ENCODE measurements at places on chromosomes 4 and X.
A peak's percentile ranks its signal among the peaks of the same experiment; 100 is the strongest.

DNA sequence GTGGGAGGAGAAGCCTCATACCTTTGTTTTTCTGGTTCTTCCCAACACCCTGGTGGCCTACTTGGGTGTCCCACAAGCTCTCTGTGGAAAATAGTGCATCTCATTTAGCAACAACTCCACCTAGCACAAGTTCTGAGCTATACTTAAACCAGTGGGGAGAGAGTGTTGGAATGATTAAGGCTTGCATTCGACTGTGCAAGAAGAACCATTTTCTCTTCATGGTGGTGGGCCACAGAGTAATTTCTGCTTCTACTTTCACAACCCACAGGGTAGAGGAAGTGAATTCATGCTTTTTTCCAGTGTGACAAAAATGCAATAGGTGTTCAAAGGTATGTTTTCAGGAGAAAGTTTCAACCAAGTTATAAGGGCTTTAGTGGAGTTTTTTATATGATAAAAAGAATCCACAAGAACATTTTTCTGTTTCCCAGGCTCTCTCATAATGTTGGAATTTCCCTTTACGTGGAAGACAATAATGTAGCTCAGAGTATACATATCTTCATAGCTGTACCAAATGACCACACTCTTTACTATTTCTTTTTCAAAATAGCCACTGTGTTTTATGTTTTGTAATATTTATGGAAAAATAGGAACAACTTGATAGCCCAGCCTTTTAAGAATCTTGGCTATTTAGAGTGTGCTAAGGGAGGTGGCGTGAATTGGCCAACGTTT, 80.3 kb upstream of the HHIP start:
- DNase-seq = no peak

DNA sequence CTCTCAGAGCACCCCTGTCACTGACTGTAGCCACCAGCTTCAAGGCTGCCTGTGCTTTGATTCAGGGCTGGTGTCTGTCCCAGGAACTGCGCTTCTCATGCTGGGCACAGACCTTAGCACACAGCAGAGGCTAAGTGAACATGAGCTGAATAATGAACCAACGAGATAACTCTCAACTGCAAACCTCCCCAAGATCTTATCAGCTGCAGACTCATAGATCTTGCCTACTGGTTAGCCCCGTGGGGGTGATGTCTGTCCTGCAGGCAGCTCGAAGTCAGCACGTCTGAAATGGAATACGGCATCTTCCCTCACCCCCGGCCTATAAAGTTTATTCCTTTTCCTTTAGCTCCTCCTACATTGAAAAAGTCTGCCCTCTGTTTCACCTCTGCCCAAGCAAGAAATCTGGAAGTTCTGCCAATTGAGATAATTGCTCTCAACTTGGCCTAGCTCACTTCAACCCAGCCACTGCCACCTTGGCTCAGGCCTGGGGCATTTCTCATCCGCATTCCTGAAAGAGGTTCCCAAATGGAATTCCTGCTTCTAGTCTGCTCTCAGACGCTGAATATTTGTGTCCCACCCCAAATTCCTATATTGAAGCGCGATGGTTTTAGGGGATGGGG, 73.7 kb downstream of the GATB start:
- DNase-seq = no peak

GRCh38 chrX:86154553-86154952, 6.3 kb downstream of the DACH2 start:
- no peak for DNase-seq

DNA sequence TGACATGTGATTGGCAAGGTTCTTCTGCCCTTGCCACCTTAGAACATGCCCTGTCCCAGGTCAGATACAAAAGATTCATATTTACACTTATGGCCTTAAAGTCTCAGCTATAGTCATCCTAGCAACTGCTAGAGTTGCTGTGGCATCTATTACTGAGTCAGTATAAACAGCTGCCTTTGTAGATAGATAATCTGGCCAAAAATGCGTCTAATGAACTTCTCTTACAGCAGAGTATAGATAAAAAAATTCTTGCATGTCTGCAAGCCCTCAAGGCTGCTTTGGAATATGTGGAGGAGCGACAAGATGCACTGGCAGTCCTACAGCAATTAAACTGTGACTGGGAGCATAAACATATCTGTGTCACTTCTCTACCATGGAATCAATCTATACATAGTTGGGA, 1209.7 kb upstream of the PABPC4L start:
- DNase-seq = no peak

DNA sequence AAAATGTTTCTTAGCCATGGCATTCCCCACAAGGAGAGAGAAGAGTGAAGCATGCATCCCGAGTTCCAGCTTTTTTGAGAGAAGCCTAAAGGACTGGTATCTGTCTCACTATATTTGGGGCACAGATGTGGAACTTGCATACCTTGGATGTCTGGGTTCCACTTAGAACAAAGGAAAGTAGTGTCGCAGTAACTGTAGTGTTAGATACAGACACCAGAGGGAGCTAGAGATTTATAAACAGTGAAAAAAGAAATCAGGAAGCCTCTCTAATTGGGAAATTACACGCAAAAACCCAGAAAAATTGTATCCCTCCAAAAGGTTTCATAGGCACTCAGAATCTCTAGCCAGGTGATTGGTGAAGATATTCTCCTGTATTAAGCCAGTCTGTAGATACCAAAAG, 34.4 kb downstream of the AGTR2 start:
- DNase-seq = no peak

DNA sequence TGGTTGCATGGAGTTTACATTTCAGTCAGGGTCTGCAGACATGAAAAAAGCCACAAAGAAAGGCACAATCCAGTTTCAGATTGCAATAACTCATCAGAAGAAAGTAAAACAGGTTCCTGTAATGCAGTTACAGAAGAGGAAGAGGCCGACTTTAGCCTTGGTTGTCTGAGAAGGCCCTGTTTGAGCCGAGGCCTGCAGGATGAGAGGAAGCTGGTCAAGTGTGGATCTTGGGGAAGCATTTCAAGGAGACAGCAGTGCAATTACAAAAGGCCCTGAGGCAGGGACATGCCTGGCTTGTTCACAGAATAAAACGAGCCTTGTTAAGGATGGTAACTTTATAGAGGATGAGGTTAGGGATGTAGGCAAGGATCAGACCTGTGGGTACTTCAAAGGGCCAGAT, 62.4 kb downstream of the AFF2 start:
- no peak for DNase-seq

DNA sequence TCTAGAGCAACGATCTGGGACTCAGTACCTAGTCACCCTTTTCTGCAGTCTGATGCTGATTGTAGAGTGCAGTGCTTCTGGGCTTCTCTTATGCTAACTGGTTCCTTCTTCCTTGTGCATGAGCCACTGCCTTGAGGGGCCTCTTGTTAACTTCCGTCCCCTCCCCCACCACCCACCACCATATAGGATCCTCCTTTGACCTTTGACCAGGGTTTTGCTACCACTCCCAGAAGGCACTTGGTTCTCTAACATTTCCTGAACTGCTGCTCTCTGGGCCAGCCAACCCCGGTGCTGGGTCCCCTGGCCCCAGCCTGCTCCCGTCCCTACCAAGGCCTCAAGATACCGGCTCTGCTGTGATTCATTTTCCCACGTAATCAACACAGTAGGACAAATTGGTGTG, 104.6 kb upstream of the KLF3 start:
- DNase-seq = no peak

GRCh38 chr4:120616041-120616440, 306.5 kb downstream of the PRDM5 start:
- no peak for DNase-seq

- DNase-seq = no peak
These were observed 54.8 kb downstream of the C4orf51 start for GRCh38 chr4:145734576-145735346.

DNA sequence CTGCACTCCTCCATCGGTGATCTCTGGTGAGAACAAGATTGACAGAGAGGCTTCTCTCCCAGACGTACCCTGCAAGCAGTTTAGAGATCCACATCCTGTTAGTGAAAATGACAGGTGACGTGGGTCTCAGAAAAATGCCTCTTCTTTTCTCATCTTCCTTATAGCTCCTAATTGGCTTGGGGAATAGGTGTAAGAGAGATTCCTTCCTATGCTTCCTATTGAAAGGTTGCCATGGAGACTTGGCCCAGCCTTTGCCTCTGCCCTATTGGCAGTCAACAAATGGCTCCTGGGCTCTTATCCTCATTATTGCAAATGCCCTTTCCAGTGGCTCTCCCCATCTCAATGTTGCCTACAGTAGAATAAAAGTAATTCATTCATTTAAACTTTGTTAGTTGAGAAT, 26.5 kb upstream of the DGKK start:
- no peak for DNase-seq

- DNase-seq = peak; percentile 53
These were observed 120.8 kb upstream of the PJA1 start for GRCh38 chrX:69285881-69286564.

DNA sequence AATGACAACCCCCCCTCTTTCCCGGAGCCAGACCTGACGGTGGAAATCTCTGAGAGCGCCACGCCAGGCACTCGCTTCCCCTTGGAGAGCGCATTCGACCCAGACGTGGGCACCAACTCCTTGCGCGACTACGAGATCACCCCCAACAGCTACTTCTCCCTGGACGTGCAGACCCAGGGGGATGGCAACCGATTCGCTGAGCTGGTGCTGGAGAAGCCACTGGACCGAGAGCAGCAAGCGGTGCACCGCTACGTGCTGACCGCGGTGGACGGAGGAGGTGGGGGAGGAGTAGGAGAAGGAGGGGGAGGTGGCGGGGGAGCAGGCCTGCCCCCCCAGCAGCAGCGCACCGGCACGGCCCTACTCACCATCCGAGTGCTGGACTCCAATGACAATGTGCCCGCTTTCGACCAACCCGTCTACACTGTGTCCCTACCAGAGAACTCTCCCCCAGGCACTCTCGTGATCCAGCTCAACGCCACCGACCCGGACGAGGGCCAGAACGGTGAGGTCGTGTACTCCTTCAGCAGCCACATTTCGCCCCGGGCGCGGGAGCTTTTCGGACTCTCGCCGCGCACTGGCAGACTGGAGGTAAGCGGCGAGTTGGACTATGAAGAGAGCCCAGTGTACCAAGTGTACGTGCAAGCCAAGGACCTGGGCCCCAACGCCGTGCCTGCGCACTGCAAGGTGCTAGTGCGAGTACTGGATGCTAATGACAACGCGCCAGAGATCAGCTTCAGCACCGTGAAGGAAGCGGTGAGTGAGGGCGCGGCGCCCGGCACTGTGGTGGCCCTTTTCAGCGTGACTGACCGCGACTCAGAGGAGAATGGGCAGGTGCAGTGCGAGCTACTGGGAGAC, 1.6 kb downstream of the PCDH10 start:
- DNase-seq = no peak

- no peak for DNase-seq
These were observed 16.6 kb upstream of the TCEAL5 start for GRCh38 chrX:103293118-103293517.

- DNase-seq = peak; percentile 78
These were observed at the start of gene G6PD for GRCh38 chrX:154546354-154547244. TSS of gene G6PD (minus strand) at chrX:154546846. CDS start at chrX:154546155, 691 bp downstream.

GRCh38 chr4:10288830-10289537, 168.2 kb downstream of the ZNF518B start:
- no peak for DNase-seq

GRCh38 chrX:138877746-138878145, 166.2 kb upstream of the FGF13 start:
- no peak for DNase-seq

- no peak for DNase-seq
These were observed 26.3 kb upstream of the GPM6B start for GRCh38 chrX:13843150-13843721.

DNA sequence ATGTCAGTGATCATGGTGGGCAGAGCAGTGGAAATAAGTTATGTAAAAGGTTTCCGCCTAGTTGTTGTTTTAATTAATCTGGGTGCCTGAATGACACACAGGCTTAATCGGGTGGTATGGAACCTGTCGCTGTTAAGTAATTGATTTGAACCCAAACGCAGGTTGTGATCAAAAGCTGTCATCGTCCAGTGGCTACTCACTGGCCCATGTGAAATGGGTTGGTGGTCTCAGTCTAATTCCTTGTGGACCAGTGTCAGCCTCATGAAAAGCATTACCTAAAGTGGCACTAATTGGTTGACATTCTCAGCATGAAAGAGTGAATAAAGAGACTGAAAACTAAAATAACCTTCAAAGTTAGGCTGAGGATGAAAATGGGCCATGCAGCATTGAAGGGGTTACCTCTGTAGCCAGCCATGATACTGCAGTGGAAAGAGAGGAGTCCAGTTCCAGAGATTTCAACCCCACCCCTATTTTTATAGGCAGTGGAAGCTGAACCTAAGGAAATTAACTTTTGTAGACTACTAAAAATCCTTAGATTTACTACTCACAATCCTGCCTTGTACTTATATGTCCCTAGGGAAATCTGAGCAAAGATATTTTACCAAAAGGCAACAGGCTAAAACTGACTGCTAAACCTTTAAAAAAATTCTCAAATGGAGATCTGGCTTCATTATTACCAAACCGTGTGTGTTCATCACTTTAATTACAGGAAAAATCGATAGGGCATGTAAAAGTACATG, 251.7 kb upstream of the TENM3 start:
- no peak for DNase-seq

GRCh38 chr4:123409334-123409733, 12.7 kb downstream of the SPRY1 start:
- DNase-seq = no peak

DNA sequence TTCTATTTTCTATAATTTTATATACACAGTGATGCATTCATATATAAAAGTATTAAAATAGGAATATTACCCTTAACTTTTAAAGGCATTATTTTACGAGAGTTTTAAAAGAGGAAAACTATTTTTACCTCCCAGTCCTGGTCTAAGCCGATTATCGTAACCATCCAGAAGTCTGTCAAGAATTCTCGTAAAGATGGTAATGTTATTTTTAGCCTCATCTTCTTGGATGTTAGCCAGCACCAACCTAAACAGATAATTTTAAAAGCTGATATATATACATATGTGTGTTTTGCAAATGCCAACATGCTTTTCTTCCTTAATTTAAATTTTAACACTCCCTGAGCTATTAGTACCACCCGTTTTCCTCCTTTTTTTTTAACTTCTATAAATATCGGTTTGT, 4.0 kb downstream of the GABRA2 start:
- DNase-seq = no peak

GRCh38 chrX:11619441-11619840, 46.3 kb downstream of the ARHGAP6 start:
- no peak for DNase-seq

GRCh38 chrX:100864657-100865391, 9.3 kb downstream of the NOX1 start:
- DNase-seq = no peak

DNA sequence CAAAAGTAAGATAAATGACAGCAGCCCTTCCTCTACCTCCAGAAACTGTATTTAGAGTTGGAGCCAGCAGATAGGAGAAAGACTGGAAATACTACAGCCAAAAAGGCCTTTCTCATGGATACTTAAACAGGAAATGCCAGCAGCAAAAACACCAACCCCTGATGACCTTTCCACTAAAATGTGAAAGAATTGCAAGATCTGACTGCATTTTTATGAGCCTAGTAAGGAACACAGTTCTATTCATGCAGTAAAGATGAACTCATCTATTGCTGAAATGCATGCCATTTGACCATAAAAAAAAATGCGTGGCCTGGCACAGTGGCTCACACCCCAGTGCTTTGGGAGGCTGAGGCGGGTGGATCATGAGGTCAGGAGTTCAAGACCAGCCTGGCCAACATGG, 19.9 kb downstream of the ABCG2 start:
- DNase-seq = no peak
